ENCODE measurements at places on chromosomes 6 and 20.

DNA sequence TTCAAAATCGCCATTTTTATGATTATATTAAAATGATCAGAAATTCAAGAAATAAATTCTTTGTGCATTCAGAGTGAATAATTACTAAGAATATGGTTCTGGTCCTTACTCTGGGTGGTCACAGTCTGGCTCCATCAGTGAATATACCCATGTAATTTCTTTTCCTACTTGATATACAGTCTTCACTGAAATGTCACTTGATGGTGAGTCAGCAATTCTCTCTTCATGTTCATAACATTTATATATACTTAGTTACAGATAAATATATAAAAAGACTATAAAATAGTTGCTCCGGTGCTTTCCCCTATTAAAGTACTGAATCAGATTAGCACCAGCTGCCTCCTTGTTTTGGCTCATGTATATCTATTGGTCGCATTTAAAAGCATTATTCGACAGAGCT is 56.4 kb upstream of the MTRF1L start:
- DNase-seq, result no peak

DNA sequence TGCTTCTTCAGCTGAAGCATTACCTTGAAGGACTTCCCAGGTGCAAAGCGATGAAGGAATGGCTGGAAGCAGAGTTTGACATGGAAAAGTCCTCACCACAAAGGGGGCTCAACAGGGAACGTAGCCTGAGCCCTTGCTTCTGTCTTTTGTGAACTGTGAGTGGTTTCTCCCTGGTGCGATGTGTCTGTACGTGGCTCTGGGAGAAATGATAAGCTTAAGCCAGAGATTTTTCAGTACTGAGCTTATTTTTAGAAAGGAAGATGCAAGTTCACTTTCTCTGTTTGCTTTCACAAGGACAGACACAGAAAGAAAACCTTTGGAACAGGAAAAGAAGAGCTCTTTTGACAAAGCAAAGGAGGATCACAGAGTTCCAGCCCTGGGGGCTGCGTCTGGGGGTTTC is 79.4 kb downstream of the DACT2 start:
- DNase-seq, result no peak

DNA sequence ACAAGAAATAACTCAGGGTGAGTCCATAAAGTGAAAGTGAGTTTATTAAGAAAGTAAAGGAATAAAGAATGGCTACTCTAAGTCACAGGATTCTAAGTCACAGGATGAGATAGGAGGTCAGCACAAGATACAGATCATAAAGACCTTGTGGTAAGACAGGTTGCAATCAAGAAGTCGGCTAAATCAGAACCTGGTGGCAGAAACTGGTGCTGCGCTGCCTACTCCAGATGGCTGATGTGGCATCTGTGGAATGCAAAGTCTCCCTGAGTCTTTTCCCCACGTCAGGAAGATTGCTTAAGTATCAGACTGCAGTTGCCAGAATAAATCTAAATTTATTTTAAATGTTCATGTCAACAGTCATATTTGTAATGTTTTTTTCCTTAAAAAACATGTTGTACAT is 10.7 kb upstream of the KCNK15 start:
- DNase-seq, result no peak

- DNase-seq, result no peak
These were observed 817 bp downstream of the ME1 start for GRCh38 chr6:83429857-83430610.

DNA sequence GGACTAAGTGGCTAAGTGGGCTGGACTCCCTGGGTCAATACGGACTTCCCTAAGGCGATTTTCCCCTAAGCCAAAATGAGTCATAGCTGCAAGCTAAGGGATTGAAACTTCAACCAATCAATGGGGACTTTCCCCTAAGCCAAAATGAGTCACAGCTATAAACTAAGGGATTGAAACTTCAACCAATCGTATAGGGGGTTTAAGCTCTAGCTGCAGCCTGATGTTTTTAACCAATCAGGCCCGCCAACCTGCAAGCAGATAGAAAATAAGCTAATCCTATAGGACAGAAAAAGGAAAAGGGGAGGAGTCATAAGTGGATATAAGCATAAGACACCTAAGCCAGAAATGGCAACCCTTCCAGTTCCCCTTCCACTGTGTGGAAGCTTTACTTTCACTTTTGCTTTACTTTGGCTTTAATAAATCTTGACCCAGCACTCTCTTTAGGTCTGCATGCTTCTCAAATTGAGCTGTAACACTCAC is 655.0 kb upstream of the HS3ST5 start:
- no peak for DNase-seq

DNA sequence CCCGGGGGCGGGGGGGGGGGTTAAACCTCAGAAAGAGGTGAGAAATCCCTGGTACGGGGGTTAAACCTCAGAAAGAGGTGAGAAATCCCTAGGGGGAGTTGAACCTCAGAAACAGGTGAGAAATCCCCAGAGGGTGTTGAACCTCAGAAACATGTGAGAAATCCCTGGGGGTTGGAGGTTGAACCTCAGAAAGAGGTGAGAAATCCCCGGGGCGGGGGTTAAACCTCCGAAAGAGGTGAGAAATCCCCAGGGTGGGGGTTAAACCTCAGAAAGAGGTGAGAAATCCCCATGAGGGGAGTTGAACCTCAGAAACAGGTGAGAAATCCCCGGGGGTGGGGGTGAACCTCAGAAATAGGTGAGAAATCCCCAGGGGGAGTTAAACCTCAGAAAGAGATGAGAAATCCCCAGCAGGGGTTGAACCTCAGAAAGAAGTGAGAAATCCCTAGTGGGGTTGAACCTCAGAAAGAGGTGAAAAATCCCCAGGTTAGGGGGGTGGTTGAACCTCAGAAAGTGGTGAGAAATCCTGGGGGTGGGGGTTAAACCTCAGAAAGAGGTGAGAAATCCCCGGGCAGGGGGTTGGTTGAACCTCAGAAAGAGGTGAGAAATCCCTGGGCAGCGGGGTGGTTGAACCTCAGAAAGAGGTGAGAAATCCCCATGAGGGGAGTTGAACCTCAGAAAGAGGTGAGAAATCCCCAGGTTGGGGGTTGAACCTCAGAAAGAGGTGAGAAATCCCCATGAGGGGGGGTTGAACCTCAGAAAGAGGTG is 87.4 kb downstream of the PLG start:
- peak; percentile 20 for DNase-seq

DNA sequence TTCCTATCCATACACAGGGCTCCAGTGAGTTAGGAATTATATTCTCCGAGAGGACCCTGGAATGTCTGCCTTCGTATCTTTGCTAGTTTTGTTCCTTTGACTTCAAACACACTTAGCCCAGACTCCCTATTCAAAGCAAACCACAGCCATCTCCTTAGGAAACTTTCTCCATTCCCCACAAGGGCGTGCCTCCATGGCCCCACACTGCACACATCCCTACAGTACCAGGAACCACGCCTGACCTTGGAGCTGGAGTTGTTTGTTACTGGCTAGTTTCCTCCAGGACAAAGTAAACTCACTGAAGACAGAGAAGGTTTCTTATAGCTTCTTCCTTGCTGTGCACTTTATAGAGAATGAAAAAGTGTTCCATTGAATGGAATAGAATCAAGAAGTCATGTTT is 412.8 kb upstream of the AGPAT4 start:
- DNase-seq, result no peak

GRCh38 chr6:46549155-46549554 is 57.9 kb upstream of the RCAN2 start:
- DNase-seq, result no peak

GRCh38 chr6:154885214-154885613 is 109.9 kb upstream of the TIAM2 start:
- no peak for DNase-seq

DNA sequence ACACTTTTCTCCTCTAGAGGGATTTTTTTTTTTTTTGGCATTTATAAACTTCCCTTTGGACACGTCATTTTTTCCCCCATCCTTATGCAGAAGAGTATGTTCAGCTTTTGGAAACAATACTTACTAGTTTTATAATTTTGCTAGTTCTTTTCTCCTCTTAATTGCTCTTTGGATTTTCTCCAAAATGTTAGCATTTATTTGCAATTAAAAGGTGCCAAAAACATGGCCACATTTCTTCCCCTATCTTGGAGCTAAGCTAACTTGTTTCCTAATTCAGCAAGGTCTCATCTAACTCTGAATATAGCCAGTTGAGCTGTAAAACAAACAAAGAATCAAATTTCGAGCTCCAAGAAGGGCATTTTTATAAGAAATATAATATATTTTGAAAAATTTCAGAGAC is 39.2 kb upstream of the RNF182 start:
- no peak for DNase-seq

GRCh38 chr6:21595285-21596144 is 2.0 kb downstream of the SOX4 start:
- peak; percentile 33 for DNase-seq

GRCh38 chr20:58956078-58956477 is 25.0 kb upstream of the NELFCD start:
- no peak for DNase-seq

DNA sequence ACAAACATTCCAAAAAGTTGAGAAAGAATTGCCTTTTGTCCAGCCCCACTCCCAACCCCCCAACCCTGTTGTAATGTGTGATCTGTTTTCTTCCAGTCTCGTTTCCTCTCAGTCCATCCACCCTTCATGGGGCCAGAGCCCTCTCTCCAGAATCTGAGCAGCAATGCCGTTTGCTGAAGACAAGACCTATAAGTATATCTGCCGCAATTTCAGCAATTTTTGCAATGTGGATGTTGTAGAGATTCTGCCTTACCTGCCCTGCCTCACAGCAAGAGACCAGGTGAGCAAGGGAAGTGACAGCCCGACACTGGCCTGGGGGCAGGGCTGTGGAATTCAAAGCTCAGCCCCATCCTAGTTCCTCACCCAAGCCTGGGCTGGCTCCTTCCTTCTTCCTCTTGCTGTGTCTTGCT is 7.8 kb downstream of the MAVS start:
- DNase-seq, result no peak

GRCh38 chr20:7702141-7702540 is 238.1 kb downstream of the HAO1 start:
- DNase-seq, result no peak

DNA sequence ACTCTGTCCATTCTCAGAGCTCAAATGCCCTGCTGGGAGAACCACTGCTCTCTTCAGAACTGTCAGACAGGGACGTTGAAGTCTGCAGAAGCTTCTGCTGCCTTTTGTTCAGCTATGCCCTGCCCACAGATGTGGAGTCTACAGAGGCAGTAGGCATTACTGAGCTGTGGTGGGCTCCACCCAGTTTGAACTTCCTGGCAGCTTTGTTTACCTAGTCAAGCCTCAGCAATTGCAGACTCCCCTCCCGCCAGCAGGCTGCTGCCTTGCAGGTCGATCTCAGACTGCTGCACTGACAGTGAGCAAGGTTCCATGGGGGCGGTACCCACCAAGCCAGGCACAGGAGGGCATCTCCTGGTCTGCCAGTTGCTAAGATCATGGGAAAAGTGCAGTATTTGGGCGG is 21.8 kb upstream of the UFL1 start:
- peak; percentile 4 for DNase-seq

DNA sequence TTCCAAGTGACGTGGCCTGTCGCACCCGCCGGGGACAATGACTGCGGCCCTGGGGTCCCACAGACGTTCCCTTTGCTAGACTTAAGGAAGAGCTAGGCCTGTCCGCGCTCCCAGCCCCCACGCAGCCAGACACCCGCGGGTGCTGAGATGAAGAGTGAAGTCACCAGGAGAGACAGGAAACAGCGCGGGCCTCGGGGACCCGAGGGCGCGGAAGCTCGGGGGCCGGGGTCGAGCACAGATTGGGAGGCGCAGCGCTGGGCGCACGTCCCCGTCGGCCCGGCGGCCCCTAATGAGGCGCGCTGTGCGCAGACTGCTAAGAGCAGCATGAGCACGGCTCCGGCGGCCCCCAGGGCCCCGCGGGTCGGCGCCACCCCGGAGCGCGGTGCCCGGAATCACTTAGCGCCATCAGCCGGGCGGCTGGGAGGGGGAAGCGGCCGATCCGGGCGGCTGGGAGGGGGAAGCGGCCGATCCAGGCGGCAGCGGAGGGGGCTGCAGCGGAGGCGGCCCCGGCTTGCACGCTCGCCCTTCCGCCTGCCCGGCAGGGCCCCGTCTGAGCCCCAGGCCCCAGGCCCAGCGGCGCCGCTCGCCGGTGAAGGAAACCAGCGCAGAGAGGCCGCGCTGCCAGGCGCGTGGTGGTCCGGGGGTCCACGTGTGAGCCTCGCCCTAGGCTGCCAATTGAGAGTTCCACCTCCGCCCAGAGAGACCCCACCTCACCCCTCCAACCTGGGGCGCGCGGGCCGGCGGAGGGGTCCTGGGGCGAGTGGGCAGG is 8.3 kb upstream of the AVP start:
- peak; percentile 62 for DNase-seq

- DNase-seq, result no peak
These were observed 14.9 kb downstream of the COL21A1 start for GRCh38 chr6:56232436-56232835.

- no peak for DNase-seq
These were observed 611.3 kb downstream of the HDGFL1 start for GRCh38 chr6:23180504-23181293.

DNA sequence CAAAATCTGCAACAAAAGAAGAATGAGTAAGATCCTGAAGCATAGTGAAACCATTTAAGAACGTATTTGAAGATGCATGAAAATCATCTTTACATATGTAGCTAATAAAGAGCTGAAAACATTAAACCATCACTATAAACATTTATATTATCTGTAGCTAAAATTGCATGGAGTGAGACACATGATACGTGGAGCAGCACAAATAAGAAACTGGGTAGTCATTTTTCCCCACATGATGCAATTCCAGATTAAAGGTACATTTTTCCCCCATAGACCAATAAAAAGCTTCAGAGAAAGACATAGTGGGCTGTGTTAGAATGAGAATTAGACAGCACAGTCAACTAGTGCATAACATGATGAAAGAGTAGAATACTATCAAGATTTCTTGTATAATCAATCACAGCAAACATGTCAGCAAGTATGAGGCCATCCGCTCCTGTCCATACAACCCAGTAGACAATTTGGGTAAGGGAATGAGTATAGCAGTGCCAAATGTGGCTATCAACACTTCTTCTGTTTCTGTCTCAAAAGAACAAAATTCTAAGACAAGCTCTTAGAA is 67.0 kb downstream of the RSPO3 start:
- DNase-seq, result no peak

GRCh38 chr6:42453654-42454427 is 2.1 kb upstream of the TRERF1 start:
- DNase-seq, result no peak

GRCh38 chr6:27863962-27864905 is 48.0 kb downstream of the OR2B2 start:
- DNase-seq, result peak; percentile 52

- DNase-seq, result no peak
These were observed 184.9 kb upstream of the TSHZ2 start for GRCh38 chr20:52787216-52787615.

DNA sequence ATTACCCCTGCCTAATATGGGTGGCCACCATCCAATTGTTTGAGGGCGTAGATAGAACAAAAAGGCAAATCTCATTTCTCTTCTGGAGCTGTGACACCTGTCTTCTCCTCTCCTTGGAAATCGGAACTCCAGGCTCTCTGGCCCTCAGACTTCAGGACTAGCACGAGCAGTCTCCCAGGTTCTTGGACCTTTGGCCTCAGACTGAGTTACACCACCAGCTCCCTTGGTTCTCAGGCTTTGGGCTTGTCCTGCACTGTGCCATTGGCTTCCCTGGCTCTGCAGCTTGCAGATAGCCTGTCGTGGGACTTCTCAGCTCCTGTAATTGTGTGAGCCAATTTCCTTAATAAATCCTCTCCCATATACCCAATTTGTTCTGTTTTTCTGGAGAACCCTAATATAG is 34.3 kb downstream of the ATRN start:
- no peak for DNase-seq

Measured in activated CD4-positive, alpha-beta T cell treated with anti-CD3 and anti-CD28 coated beads for 48 hours (primary cell).